Cortex of kidney (tissue), 1 donor: ENCODE measurements at places on chromosomes 4 and X.

- no peak for DNase-seq
These were observed 12.4 kb upstream of the NFXL1 start for GRCh38 chr4:47926667-47927258.

DNA sequence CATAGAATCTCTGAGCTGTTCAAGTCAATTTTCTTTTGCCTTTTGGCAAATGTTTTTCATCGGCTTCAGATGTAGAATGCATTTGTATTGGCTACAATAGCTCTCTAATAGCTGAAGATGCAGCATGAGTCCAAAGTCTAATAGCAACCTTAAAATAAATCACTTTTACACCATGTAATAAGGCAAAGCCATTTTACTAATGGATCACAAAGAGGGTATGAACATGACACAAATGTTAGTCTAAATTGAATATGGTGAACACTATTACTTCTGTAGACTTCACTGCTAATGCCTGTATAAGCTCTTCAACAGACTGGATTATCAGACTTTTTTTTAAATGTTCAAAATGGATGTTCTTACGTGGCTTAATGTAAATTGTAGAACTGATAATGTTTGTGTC is 645.3 kb downstream of the TLL1 start:
- no peak for DNase-seq

DNA sequence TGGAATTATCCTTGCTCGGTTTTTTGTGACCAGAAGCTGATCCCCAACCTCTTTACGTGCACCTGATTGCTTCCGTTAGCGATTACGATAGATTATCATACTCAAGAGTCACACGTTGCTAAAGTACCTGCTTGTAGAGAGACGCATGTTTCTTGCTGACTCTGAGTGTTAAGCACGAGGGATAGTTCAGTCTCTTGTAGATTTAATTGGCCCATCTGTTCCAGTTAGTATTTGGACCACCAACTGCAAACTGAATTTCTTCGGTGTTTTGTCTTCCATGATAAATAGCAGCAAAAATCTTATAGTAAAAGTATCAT is 516 bp upstream of the COX18 start:
- DNase-seq, result no peak

DNA sequence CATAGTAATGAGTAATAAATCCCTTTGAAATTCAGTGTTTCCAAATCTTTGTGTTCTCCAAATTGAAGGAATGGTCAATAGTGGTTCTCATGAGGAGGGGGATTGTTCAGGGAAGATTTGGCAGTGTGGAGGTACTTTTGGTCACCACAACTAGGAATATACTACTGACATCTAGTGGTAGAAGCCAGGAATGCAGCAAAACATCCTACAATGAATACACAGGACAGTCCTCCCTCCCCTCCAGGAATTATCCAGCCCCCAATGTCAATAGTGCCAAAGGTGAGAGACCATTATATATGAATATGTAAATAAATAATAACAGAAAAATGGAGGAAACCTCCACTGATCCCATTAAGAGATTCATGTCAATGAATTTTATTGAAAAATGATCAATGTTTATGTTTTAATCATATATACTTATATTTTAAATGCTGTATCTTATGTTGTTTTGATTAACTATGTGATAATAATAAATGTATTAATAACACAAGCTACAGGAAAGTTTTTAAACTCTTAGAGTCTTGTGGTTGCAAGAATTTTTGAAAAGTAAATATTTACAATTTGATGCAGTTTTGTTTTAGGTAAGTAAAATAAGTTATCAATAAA is 14.4 kb upstream of the FAM9A start:
- DNase-seq, result no peak

DNA sequence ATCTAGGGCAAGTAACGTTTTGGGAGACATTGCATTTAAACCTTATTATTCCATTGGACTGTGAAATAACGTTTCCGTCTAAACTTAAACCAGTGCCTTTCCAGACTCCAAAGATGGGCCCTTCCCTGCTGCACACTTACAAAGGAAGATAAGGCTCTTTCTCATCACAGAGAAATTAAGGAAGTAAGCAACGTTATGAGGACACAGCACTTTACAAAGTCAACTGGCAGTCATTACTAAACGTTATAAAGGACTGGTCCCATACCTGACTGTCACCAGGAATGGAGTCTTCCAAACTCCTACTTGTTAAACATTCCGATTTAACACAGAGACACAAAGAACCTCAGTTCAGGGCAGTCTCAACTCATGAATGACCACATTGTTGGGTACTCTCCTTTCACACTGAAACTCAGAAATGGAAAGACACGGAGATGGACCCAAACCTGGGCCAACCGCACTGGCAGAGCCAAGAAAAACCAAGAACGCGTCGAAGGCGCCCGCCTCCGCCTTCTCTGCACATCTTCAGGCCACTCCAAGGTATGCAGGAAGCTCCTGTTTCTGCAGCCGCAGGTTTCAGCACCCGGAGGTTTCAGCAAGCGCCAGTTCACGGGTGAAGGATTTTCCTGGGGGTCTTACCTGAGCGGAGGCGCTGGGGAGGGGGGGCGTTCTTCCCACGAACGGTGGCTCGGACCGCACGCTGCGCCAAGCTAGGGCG is 670 bp downstream of the PAPSS1 start:
- DNase-seq, result no peak

GRCh38 chr4:59341506-59341905 is 1858.6 kb upstream of the ADGRL3 start:
- no peak for DNase-seq

DNA sequence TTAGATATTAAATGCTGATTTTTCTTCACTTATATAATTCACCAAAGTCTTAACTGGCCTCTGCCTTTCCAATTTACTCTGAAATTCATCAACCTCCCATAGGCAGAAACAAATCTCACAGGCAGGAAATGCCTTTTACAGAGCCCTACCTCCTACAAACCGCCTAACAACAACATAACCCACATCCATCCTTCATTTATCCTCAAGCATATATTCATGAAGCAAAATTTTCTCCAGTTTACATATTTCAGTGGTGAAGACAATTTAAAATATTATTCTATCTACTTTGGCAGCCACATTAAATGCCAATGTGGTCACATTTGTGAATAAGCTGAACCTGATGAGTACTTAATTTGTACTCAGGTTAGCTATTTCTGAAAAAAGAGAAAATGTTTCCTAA is 30.3 kb downstream of the SEPSECS start:
- DNase-seq, result no peak

- DNase-seq, result no peak
These were observed 626 bp downstream of the YTHDC1 start for GRCh38 chr4:68349279-68349648.
